ENCODE measurements at places on chromosomes 7 and 10.
A peak's percentile ranks its signal among the peaks of the same experiment; 100 is the strongest.

GRCh38 chr7:108093341-108093740 lies 36.8 kb downstream of the LAMB4 start:
- DNase-seq = no peak

DNA sequence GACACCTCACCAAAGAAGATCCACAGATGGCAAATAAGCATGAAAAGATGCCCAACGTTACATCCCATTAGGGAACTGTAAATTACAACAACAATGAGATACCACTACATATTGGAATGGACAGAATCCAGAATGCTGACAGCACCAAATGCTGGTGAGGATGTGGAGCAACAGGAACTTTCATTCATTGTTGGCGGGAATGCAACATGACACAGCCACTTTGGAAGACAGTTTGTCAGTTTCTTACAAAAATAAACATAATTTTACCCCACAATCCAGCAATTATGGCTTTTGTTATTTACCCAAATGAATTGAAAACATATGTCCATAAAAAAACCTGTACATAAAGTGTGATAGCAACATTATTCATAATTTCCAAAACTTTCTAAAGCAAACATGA lies 176.8 kb downstream of the C7orf25 start:
- DNase-seq = no peak

GRCh38 chr7:157490465-157490912 lies 153.7 kb downstream of the DNAJB6 start:
- DNase-seq = peak; percentile 53

- no peak for DNase-seq
Observed at GRCh38 chr7:48595756-48596155, 328.6 kb upstream of the CDC14C start.

DNA sequence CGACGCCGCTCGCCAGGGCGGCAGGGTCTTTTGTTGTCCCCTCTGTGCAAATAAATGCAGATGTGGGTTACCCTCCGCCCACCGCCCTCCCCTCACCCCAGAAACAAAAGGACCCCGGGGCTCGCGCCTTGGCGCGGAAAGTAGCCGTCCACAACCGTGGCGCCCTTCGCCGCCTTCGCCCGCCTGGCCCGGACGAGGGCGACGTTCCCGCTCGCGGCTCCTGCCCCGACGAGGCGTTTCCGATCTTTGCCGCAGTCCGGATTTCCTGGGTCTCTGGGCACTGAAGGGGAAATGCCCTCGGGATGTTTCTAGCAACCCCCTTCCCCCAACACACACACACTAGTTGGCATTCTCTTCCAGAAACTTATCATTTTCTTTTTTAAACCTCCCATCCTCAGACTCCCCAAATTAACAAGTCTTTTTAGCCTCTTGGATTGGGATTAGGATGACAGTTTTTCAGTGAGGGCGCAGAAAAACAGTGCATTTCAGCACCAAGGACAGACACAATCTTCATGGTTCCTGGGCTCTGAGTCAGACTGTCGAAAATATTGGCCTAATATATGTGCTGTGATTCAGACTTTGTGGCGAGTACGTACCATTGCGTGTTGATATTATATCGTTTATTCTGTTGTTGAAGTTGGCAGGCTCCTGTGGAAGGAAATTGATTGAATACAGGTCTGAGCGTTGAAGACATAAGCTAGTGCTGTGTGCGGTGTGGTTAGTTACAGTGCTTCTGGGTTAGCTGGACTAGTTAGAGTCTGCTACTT lies 771 bp downstream of the PHYHIPL start:
- DNase-seq = peak; percentile 65

DNA sequence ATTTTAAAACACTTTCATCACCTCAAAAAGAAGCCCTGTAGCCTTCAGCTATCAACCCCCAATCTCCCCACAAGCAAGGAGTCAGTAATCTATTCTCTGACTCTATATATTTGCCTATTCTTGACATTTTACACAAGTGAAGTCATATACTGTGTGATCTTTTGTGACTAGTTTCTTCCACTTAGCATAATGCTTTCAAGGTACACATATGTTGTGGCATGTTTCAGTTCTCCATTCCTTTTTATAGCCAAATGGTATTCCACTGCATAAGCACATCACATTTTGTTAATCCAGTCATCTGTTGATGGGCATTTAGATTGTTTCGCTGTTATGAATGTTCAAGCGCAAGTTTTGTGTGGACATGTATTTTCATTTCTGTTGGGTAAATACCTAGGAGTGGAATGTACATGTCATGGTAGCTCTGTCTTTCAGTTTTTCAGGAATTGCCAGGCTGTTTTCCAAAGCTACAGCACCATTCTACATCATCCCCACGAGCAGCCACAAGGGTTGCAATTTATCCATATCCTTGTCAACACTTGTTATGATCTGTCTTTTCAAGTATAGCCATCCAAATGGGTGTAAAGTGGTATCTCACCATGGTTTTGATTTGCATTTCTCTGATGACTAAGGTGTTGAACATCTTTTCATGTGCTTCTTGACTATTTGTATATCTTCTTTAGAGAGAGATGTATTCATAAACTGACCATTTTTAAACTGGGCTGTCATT lies 405.6 kb downstream of the KCNMA1 start:
- DNase-seq = no peak

- DNase-seq = no peak
Observed at GRCh38 chr7:101288439-101288838, 33.2 kb downstream of the IFT22 start.

GRCh38 chr7:1240517-1241257 lies 8.0 kb downstream of the UNCX start:
- DNase-seq = no peak

- DNase-seq = no peak
Observed at GRCh38 chr7:43648473-43649406, 65.8 kb downstream of the STK17A start.

GRCh38 chr7:2499181-2499580 lies 20.4 kb upstream of the LFNG start:
- no peak for DNase-seq

GRCh38 chr10:125035136-125035535 lies 93.2 kb downstream of the ZRANB1 start:
- peak; percentile 77 for DNase-seq

DNA sequence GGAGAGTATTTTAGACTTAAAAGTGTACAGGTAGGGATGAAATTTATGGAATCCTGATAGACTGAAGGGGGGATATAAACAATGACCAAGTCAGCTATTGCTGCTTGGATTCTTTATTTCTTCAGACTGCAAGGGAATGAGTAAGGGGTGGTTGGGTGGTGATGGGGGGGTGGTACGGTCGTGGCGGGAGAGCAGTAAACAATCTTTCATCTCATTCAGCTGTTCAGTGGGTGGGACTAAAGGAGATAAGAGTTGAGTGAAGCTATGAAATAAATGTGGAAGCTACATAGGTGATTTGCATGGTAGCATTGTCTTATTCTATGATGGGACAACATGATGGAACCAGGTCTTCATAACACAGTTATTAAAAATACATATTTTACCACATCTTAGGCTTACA lies 1.8 kb downstream of the SEPTIN7 start:
- DNase-seq = no peak

DNA sequence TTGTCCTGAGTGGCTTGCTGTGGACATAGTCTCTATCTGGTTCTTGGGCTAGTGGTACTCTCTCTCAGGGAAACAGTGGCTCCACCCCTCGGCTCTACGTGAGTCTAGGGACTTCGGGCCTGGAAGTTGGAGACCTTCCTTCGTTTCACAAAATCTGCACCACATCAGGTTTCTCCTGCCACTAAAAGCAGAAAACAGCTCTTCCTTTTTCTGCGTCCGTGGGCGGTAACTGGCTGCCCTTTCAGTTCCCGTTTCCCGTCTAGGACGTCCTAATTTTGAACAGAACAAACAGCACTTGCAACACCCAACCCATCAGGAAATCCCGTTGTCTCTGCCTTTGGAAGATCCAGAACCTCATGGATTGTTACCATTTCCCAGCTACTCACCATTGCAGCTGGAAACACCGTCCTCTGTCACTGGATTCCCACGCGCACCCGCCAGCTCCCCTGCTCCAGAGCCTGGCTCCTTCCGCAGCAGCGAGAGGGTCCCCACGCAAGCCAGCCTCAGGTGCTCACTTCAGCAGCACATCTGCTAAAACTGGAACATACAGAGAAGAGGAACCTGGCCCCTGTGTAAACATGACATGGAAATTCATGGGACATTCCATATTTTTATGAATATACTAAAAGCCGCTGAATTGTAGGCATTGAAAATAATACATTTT lies 311.4 kb upstream of the AKR1E2 start:
- DNase-seq = no peak

- DNase-seq = no peak
Observed at GRCh38 chr7:71466448-71467145, 334.7 kb downstream of the GALNT17 start.

- DNase-seq = no peak
Observed at GRCh38 chr10:128062881-128063563, 63.2 kb downstream of the MKI67 start.

- DNase-seq = no peak
Observed at GRCh38 chr7:108261560-108262255, 131.5 kb upstream of the LAMB4 start.
